Left cardiac atrium (tissue), 4 donors: ENCODE measurements at places on chromosomes 5 and 9. TPM values are rescaled to one million over a fixed set of nuclear protein-coding genes. Genes with fewer than 3 reads are reported as not detected.

DNA sequence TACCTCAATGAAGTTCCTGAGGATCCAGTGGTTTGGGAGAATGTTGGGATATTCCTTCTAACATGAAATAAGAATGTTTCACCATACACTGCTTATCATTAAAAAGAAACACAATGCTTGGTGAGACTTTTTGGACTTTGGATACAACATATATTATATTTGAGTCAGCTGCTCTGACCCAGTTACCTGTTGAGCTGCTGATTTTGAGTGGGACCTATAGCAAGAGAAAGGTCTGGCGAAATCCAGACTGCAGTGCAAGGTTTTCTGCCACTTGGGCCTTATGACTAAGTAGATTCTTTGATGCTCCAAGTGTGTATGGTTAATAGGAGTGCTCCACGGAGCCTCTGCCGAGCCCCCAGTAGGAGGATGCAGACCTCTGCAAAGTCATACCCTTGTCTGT is 10.0 kb upstream of the RALGPS1 start:
- DNase-seq: no peak

DNA sequence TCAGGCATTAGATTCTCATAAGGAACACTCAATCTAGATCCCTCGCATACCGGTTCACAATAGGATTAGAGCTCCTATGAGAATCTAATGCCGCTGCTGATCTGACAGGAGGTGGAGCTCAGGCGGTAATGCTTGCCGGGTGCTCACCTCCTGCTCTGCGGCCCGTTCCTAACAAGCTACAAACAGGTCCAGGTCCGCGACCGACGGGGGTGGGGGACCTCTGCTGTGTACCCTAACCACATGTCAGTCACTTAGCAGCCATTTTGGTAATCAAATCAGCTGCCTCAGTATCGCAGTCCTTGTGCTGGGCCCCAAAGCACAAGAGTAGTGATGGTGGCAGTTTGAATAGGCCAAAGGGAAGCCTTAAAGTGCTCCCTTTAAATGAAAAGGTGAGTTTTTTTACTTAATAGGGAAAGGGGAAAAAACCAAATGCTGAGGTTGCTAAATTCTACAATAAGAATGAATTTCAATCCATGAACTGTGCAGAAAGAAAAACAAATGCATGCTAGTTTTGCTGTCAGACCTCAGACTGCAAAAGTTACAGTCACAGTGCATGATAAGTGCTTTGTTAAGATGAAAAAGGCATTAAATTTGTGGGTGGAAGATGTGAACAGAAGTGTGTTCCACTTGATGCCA is 67.0 kb upstream of the TNPO1 start:
- no peak for DNase-seq

- no peak for DNase-seq
Measured at GRCh38 chr9:73995836-73996235, 501.3 kb upstream of the RORB start.

The PCDH1 gene
- 36.0 TPM for total RNA-seq

The UHRF2 gene
- 18.0 TPM for total RNA-seq

DNA sequence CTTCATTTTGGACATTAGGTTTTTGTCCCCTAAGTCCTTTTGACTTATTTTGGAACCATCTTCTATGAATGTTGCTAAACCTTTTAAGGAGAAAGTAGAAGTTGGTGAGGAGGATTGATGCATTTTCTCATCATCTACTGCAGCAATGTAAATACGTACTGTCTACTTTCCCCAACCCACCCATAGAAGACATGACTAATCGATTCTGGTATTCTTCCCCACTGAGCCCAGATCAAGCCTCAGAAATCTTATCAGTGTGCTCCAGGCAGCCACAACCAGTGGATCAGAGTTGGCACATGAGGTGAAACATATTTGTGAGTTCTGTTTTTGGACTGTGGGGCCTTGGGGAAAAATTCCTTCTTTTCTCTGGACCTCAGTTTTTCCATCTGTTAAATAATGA is 57.7 kb downstream of the FGF18 start:
- DNase-seq: no peak
